ENCODE measurements at places on chromosomes 3 and 15.

DNA sequence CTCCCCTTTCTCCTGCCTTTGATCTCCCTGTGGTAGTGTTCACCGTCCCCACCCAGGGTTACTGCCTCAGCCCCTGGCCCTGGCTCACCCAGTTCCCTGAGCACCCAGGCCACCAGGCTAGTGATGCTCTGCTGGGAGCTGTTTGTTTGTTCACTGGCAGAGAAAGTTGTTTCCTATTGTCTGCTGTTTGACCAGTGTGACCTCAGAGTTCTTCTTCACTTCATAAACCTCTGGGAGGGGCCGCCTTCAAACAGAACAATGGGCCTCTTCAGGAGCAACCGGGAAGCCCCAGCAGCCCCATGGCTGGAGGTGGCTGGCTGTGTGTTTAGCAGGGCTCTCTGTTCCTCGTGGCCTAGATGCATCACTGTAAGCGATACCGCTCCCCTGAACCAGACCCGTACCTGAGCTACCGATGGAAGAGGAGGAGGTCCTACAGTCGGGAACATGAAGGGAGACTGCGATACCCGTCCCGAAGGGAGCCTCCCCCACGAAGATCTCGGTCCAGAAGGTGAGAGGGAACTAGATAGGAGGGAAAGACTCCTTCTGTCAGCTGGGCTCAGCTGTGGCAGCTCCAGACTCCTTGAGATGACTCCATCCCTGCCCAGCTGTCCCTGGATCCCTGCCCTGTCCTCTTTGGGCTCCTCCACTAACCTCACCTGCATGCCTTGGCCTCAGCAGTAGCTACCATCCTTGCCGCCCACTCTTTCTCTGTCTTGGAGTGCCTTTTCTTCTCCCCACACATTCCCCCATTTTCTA is 3.4 kb downstream of the CLK3 start:
- no peak overlapping the region for H3K27ac ChIP-seq
- no peaks in the 10 kb centered on the region for H3K27me3 ChIP-seq
- no peak overlapping the region for H3K4me3 ChIP-seq
- no peak for DNase-seq
- H3K4me1 ChIP-seq: peaks cover 54% of the 10 kb centered on the region
- H3K36me3 ChIP-seq: peaks cover 52% of the 10 kb centered on the region

- peaks cover 7% of the 10 kb centered on the region for H3K36me3 ChIP-seq
- no peaks in the 10 kb centered on the region for H3K27me3 ChIP-seq
- H3K4me1 ChIP-seq: peaks cover 35% of the 10 kb centered on the region
- no peak overlapping the region for H3K27ac ChIP-seq
- DNase-seq: no peak
Observed at GRCh38 chr15:25678500-25678855, 184.6 kb downstream of the ATP10A start.

GRCh38 chr15:25544076-25544475 is 105.3 kb upstream of the UBE3A start:
- DNase-seq: no peak
- H3K4me1 ChIP-seq: peaks cover 13% of the 10 kb centered on the region
- H3K27me3 ChIP-seq: no peaks in the 10 kb centered on the region
- no peaks in the 10 kb centered on the region for H3K36me3 ChIP-seq
- no peak overlapping the region for H3K27ac ChIP-seq

GRCh38 chr3:50146316-50146901 is 8.7 kb upstream of the SEMA3F start:
- DNase-seq: no peak
- peaks cover 48% of the 10 kb centered on the region for H3K4me1 ChIP-seq
- H3K27me3 ChIP-seq: no peaks in the 10 kb centered on the region
- H3K36me3 ChIP-seq: no peaks in the 10 kb centered on the region
- H3K27ac ChIP-seq: no peak overlapping the region

- H3K27me3 ChIP-seq: no peaks in the 10 kb centered on the region
- DNase-seq: no peak
- H3K36me3 ChIP-seq: no peaks in the 10 kb centered on the region
- no peaks in the 10 kb centered on the region for H3K4me1 ChIP-seq
- H3K4me3 ChIP-seq: no peak overlapping the region
Observed at GRCh38 chr3:76958274-76958673, 81.6 kb upstream of the ROBO2 start.

- no peak for DNase-seq
- H3K27ac ChIP-seq: no peak overlapping the region
- no peaks in the 10 kb centered on the region for H3K36me3 ChIP-seq
- H3K4me3 ChIP-seq: no peak overlapping the region
- H3K27me3 ChIP-seq: no peaks in the 10 kb centered on the region
- peaks cover 3% of the 10 kb centered on the region for H3K4me1 ChIP-seq
Observed at GRCh38 chr3:124362455-124362854, 367.8 kb upstream of the UMPS start.

GRCh38 chr3:197139586-197139985 is 110.0 kb upstream of the MELTF start:
- no peaks in the 10 kb centered on the region for H3K4me1 ChIP-seq
- no peak for DNase-seq
- no peaks in the 10 kb centered on the region for H3K27me3 ChIP-seq
- peaks cover 41% of the 10 kb centered on the region for H3K36me3 ChIP-seq

Measured in suprapubic skin (tissue), 4 donors.